Thyroid gland (tissue), 4 donors: ENCODE measurements at places on chromosomes 1 and 21. TPM values are rescaled to one million over a fixed set of nuclear protein-coding genes. Genes with fewer than 3 reads are reported as not detected.

DNA sequence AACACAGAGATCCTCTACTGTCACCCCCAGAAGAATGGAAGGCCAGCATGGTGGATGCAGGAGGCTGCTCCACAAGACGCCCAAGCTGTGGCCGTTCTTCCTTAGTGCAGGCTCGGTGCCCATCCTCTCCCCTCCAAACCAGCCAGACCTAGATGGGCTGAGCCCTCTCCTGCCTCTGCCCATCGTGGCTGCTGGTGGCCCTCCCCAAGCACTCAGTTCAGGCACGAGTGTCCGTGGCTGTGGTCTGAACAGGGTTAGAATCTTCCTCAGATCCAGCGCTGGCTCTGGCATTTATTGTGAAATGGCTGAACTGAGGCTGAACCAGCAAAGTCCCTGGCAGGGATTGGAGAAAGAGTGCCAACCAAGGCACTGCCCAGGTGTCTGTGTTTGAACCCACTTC lies 59.5 kb downstream of the TRIM11 start:
- no peak for DNase-seq
- no peaks in the 10 kb centered on the region for H3K4me1 ChIP-seq
- H3K4me3 ChIP-seq, result no peak overlapping the region
- no peak overlapping the region for H3K27ac ChIP-seq
- no peaks in the 10 kb centered on the region for H3K36me3 ChIP-seq

GRCh38 chr1:160375788-160376524 lies 9.1 kb downstream of the NHLH1 start:
- no peaks in the 10 kb centered on the region for H3K4me1 ChIP-seq
- no peaks in the 10 kb centered on the region for H3K27me3 ChIP-seq
- no peak overlapping the region for H3K27ac ChIP-seq
- H3K36me3 ChIP-seq, result no peaks in the 10 kb centered on the region

ANKRD65 gene
- total RNA-seq, result 2.4 TPM

KRTAP19-1 gene
- not detected for total RNA-seq

DNA sequence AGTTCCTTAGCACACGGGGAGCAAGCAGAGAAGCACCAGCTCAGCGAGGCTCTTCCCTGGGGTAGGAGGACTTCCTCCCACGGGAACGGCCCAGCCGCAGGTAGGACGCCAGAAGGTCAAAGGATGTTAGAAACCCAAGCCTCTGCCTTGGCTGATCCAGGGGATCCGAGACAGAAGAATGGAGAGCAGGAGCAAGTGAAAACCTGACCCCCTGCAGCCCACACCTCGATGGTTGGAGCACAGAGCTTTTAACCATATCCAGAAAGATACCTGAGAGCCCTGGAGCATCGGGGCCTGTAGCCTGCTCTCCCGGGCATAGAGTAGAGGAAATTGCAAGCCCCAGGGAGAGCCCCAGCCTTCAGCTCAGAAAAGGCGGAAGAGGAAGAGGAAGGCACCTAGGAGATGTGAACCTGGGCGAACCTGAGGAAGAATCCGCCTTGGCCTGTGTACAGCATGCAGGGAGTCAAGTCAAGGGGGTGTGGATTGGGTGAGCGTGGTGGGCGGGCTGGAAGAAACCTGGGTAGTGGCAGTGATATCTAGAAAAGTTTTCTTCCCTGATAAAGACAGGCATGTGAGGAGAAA lies 76.3 kb downstream of the PSMG1 start:
- no peak overlapping the region for H3K27ac ChIP-seq
- DNase-seq, result no peak
- H3K4me1 ChIP-seq, result no peaks in the 10 kb centered on the region
